ENCODE measurements at places on chromosomes 5 and 9. TPM values are rescaled to one million over a fixed set of nuclear protein-coding genes. Genes with fewer than 3 reads are reported as not detected.

IL31RA gene
- not detected for total RNA-seq

FOXD4L4 gene
- 0.25 TPM for total RNA-seq

GABBR2 gene
- 47.2 TPM for total RNA-seq

POC5 gene
- total RNA-seq, result 7.1 TPM

LRRC19 gene
- total RNA-seq, result under 0.01 TPM

CCDC192 gene
- total RNA-seq, result 0.25 TPM

GPSM1 gene
- total RNA-seq, result 49.7 TPM

TXNDC15 gene
- 74.5 TPM for total RNA-seq

LRRC70 gene
- 3.2 TPM for total RNA-seq

TMEM252 gene
- total RNA-seq, result not detected

TPPP gene
- 12.5 TPM for total RNA-seq

MCC gene
- total RNA-seq, result 10.3 TPM

PDGFRB gene
- total RNA-seq, result 19.4 TPM

CACFD1 gene
- 19.4 TPM for total RNA-seq

Measured in temporal lobe (tissue), 4 donors.